Calu3 (cell line): ENCODE measurements at places on chromosomes 12 and 14.

GRCh38 chr12:2355198-2355597, 302.4 kb downstream of the CACNA1C start:
- H3K27me3 ChIP-seq, result peaks cover 24% of the 10 kb centered on the region
- H3K27ac ChIP-seq, result no peak overlapping the region
- H3K36me3 ChIP-seq, result no peaks in the 10 kb centered on the region
- no peak overlapping the region for H3K4me3 ChIP-seq
- no peak for DNase-seq

DNA sequence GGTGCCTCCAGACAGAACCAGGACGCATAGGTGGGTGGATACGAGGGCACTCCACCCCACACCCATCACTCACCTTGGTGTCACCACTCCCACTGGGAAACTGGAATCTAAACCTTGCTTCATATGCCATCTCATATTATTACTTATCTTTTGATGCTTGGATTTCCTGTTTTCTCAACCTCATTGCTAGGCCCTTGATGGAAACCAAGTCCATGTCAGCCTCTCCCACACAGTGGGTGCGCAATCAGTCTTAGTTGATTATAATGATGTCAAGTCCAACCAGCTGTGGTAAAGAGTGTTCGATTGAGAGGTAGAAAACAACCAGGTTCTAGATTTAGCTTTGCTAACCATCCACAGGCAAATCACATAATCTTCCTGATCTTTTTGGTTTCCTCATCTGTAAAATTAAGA, 584 bp upstream of the DDHD1 start:
- peak overlapping the region; percentile 100 for H3K4me3 ChIP-seq
- peak overlapping the region; percentile 79 for H3K27ac ChIP-seq
- no peak for DNase-seq
- H3K27me3 ChIP-seq, result no peaks in the 10 kb centered on the region
- H3K4me1 ChIP-seq, result peaks cover 12% of the 10 kb centered on the region

- no peaks in the 10 kb centered on the region for H3K27me3 ChIP-seq
- H3K27ac ChIP-seq, result no peak overlapping the region
- H3K4me3 ChIP-seq, result no peak overlapping the region
These were observed 120.0 kb downstream of the RBM19 start for GRCh38 chr12:113845900-113846674.

DNA sequence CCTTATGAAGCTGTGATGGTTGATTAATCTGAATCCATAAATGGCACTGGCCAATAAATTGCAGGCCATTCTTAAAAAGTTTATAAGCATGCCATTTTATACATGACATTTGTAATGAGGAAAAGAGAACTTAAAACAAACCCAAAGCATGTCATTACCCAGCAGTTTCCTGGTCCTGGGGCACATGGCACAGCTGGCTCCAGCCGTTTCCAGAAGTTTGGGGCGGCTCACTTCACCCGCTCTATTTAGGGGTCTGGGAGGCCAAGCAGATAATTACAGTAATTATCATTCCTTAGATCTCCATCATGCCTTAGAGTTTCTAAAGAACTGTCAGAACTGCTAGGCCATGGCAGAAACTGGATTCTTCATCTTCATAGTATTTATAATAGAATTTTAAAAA, 6.4 kb downstream of the ADGRD1 start:
- peaks cover 22% of the 10 kb centered on the region for H3K27me3 ChIP-seq
- no peak overlapping the region for H3K27ac ChIP-seq
- no peaks in the 10 kb centered on the region for H3K4me1 ChIP-seq
- H3K4me3 ChIP-seq, result no peak overlapping the region
- H3K36me3 ChIP-seq, result no peaks in the 10 kb centered on the region

DNA sequence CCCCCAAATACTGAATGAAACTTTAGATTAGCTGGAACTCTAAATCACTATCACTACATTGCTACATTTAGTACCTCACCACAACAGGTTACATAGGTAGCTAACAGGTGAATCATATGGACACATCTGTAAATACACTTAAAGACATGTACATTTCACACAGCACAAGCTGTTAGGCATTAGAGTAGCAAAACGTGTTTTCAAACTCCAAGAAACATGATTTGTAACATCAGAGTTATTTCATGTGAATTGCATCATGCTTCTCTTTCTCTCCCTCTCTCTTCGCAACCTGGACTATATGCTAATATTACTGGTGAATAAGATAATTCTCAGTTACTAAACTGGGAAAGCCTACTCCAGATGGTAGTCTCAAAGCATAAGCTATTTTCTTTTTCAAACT, 4.3 kb downstream of the SEL1L start:
- H3K36me3 ChIP-seq, result peaks cover 43% of the 10 kb centered on the region
- peaks cover 25% of the 10 kb centered on the region for H3K4me1 ChIP-seq
- no peak for DNase-seq
- H3K4me3 ChIP-seq, result peak overlapping the region; percentile 26

DNA sequence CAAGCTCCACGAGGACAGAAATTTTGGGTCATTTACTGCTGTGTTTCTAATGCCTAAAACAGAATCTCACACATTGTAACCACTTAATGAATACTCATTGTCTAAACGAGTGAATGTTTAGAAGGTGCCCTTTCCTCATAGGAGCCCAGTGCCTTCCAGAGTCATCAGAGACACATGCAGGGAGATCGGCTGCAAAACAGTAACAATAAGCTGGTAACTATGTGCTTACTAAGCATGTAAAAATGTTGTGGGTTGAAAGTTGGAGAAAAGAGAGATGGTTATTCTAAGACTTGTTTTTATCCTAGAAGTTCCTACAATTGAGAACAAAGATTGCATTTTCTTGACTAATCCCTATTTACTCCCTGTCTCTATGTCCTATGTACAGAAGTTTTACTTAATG, 7.4 kb downstream of the TESPA1 start:
- DNase-seq, result no peak
- H3K36me3 ChIP-seq, result no peaks in the 10 kb centered on the region
- peaks cover 95% of the 10 kb centered on the region for H3K27me3 ChIP-seq
- no peak overlapping the region for H3K4me3 ChIP-seq
- H3K4me1 ChIP-seq, result no peaks in the 10 kb centered on the region

- H3K4me1 ChIP-seq, result peaks cover 50% of the 10 kb centered on the region
- H3K27ac ChIP-seq, result peak overlapping the region; percentile 91
- H3K27me3 ChIP-seq, result no peaks in the 10 kb centered on the region
- peaks cover 86% of the 10 kb centered on the region for H3K36me3 ChIP-seq
- H3K4me3 ChIP-seq, result peak overlapping the region; percentile 64
These were observed 23.8 kb downstream of the VPS37B start for GRCh38 chr12:122871851-122872780.

GRCh38 chr14:55450987-55451386, 10.6 kb upstream of the TBPL2 start:
- H3K4me1 ChIP-seq, result peaks cover 39% of the 10 kb centered on the region
- H3K27me3 ChIP-seq, result no peaks in the 10 kb centered on the region
- H3K4me3 ChIP-seq, result no peak overlapping the region
- DNase-seq, result no peak

- H3K36me3 ChIP-seq, result no peaks in the 10 kb centered on the region
- H3K27ac ChIP-seq, result no peak overlapping the region
- DNase-seq, result no peak
- H3K27me3 ChIP-seq, result no peaks in the 10 kb centered on the region
These were observed 339.0 kb downstream of the FUT8 start for GRCh38 chr14:65751510-65751909.
